ENCODE measurements at places on chromosomes 6 and 20.

- DNase-seq: no peak
These were observed 3.1 kb downstream of the HLA-C start for GRCh38 chr6:31268836-31269235.

DNA sequence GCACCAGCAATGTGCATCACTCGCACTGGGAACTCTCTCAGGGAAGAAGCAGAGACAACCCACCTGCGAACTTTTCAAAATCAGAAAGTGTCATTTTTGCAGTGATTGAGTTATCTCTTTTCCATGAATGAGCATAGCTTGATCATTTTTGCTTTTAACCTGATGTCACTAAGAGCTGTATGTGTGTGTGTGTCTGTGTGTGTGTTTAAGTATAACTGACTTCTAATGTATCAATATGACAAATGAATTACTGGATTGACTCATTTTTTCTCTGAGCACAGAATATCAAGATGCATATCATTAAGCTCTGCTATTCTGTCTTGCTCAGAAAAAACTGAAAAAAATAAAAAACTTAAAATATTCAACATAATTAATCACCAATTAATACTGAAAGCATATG lies 548.9 kb upstream of the MARCKS start:
- DNase-seq: no peak

- no peak for DNase-seq
These were observed 242.3 kb upstream of the SUPT3H start for GRCh38 chr6:45619994-45620471.

DNA sequence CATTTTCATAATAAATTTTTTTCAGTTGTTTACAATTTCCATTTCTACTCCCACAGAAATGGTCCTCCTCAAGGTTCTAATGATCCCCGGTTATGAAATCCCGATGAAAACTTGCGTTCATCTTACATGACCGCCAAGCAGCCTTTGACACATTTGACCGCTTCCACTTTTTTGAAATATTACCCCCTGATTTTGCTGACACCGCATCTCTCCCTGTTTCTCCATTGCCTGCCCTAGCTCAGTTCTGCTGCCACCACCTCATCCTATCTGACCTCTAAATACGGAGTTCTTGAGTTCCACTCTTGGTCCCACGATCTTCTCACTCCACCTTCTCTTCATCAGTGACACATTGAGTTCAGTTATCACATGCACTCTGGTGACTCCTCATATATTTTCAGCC lies 74.1 kb downstream of the SLC35B3 start:
- DNase-seq: no peak

- no peak for DNase-seq
These were observed 356.8 kb downstream of the DHX35 start for GRCh38 chr20:39318911-39319310.

Data from stimulated activated CD8-positive, alpha-beta memory T cell treated with anti-CD3 and anti-CD28 coated beads, Interleukin-7, amount 100 ng/mL, for 48 hours (primary cell).